ENCODE measurements at places on chromosomes 6 and 20. TPM values are rescaled to one million over a fixed set of nuclear protein-coding genes. Genes with fewer than 3 reads are reported as not detected.

Gene XPO5
- total RNA-seq = 12.7 TPM

Gene GUCA1A
- total RNA-seq = not detected

Gene RUNX2
- 1.1 TPM for total RNA-seq

Gene SLC24A3
- total RNA-seq = 0.50 TPM

Gene JAG1
- 16.6 TPM for total RNA-seq

Gene GGTLC1
- total RNA-seq = not detected

Gene SEL1L2
- not detected for total RNA-seq

Gene NKAIN2
- 0.14 TPM for total RNA-seq

Gene SCAND1
- 39.7 TPM for total RNA-seq

Gene DOK5
- total RNA-seq = 0.08 TPM

Gene TP53TG5
- not detected for total RNA-seq

Gene TAF8
- total RNA-seq = 11.3 TPM

Gene SPTLC3
- 30.4 TPM for total RNA-seq

Gene XRN2
- total RNA-seq = 40.3 TPM

Gene GPSM3
- 6.6 TPM for total RNA-seq

DNA sequence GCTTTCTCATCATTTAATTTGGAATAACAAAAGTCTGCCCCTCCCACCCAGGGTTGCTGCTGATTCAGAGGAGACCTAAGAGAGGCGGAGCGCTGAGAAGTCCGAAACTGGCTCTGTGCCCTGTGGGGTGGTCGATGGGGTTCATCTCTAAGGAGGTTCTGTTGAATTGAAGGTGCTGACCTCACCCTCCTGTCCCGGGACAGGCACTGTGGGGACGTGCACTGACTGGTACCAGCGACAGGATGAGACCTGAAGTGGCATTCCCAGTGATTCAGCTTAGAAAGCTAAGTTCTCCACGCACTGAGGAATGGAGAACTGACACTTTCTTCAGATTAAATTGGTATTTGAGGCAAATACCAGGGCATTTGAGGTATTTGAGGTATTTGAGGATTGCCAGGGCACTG lies 1.3 kb downstream of the GUCA1B start:
- H3K4me3 ChIP-seq = no peak overlapping the region
- H3K4me1 ChIP-seq = no peaks in the 10 kb centered on the region
- H3K27ac ChIP-seq = no peak overlapping the region
- no peaks in the 10 kb centered on the region for H3K36me3 ChIP-seq

GRCh38 chr6:127162836-127163235 lies 44.4 kb downstream of the RSPO3 start:
- no peaks in the 10 kb centered on the region for H3K4me1 ChIP-seq
- H3K27ac ChIP-seq = no peak overlapping the region
- H3K36me3 ChIP-seq = no peaks in the 10 kb centered on the region
- H3K27me3 ChIP-seq = no peaks in the 10 kb centered on the region
- DNase-seq = no peak

DNA sequence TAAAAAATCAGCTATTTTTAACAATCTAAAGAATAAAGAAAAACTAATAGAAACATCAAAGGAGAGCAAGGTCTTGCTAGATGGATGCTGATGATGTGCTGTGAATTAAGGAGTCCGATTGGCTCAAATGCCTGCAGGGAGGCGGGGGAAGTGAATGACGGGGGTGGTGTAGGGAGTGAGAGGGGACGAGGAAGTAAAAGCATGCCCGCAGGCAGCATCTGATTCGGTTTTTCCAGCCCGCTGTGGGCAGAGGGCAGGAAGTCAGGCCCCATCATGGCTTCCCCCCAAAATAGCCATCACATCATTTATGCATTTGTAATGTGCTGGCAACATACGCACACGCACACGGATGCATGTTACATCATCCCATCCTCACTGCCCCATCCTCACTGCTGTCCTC lies 10.3 kb downstream of the RSPO4 start:
- no peak overlapping the region for H3K4me3 ChIP-seq
- no peaks in the 10 kb centered on the region for H3K27me3 ChIP-seq
- no peaks in the 10 kb centered on the region for H3K36me3 ChIP-seq
- DNase-seq = no peak
- H3K4me1 ChIP-seq = no peaks in the 10 kb centered on the region
- H3K27ac ChIP-seq = no peak overlapping the region

DNA sequence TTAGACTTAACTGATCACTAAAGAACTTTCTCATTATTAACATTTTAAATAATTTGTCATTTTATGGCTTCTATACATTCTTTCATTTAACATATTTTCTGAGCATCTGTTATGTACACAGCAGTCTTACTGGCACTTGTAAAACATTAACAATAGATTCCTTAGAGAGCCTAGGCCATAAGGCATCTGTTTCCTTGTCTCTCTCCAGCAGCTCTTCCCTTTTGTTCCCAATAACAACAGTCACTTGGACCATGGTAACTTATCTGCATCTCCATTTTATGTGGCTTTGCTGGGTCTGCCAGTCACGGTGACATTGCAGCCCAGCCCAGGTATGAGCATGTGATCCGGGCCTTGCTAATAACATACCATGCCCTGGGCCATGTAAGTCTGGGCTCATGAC lies 11.7 kb upstream of the TASP1 start:
- H3K4me3 ChIP-seq = no peak overlapping the region
- H3K4me1 ChIP-seq = no peaks in the 10 kb centered on the region
- no peaks in the 10 kb centered on the region for H3K27me3 ChIP-seq
- H3K27ac ChIP-seq = no peak overlapping the region
- no peak for DNase-seq
- H3K36me3 ChIP-seq = no peaks in the 10 kb centered on the region

GRCh38 chr6:106674541-106675229 lies 45.3 kb downstream of the QRSL1 start:
- DNase-seq = no peak
- no peaks in the 10 kb centered on the region for H3K27me3 ChIP-seq
- no peaks in the 10 kb centered on the region for H3K4me1 ChIP-seq
- H3K27ac ChIP-seq = no peak overlapping the region
- H3K36me3 ChIP-seq = no peaks in the 10 kb centered on the region
- no peak overlapping the region for H3K4me3 ChIP-seq

DNA sequence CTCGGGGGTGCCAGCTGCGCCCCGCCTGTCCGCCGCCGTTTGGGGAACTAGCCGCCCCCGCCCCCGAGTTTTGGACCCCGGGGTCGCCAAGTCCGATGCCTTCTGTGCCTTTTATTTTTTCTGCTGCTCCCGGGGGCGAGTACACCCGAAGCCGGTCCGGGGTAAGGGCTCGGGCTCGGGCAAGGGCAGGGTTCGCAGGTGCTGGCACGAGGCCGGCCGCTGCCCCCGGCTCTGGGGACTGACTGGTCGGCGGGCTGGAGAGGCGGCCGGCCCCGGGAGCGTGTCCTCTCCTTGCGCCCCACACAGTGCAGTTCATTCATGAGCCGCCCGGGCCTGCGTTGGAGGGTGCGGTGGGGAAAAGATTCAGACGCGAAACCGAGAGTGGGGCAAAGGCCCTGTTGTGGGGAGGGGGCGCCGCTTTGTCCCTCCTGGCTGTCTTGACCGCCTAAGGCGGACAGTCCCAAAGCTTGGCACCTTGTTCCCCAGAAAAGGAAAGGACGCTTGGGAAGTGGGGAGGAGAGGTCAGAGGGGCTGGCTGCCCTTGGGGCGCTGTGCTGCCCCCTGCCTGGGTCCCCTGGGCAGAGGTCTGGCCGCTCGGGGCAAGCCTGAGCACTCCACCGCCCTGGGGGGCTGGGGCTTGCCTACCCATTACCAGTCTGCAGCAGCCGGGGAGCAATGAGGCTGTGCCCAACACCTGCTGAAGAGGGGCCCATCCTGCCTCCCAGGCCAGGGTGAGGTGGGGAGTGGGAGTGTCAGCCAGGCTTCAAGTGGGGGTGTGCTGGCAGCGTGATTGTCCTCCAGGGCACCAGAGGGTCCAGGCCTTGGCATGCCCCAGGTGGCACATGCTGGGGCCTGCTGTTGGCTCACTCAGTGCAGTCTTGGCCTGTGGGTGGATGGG lies 915 bp downstream of the TMEM63B start:
- no peaks in the 10 kb centered on the region for H3K36me3 ChIP-seq
- peaks cover 37% of the 10 kb centered on the region for H3K4me1 ChIP-seq
- no peaks in the 10 kb centered on the region for H3K27me3 ChIP-seq
- peak overlapping the region; percentile 40 for H3K27ac ChIP-seq
- DNase-seq = peak; percentile 68

DNA sequence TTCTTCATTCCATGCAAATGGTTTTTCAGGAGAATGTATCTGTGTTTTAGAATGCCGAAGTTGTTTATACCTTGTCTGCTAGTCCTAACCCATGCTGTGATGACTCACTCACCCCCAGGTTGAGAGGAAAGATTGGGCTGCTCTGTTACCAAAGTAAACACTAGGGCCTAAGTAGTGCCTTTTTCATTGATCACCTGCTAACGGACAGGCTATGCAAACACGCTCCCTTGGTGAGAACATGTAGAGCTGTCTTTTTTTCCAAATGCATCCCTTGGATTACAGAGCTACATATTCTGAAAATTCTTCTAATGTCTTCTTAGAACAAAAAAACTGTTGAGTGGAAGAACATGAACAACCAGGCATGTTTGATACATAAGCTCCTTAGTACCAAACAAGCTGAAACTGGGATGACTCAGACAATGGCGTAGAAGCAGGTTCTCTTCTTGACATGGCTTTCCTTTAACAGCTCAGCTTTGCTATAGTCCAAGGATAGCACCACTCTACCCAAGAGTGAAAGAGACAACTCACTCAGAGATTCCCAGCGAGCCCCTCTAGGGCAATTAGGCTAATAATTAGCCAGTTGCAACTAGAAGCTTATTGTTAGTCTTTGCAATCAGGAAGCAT lies 20.5 kb downstream of the PERP start:
- no peak overlapping the region for H3K4me3 ChIP-seq
- no peaks in the 10 kb centered on the region for H3K27me3 ChIP-seq
- no peaks in the 10 kb centered on the region for H3K36me3 ChIP-seq

DNA sequence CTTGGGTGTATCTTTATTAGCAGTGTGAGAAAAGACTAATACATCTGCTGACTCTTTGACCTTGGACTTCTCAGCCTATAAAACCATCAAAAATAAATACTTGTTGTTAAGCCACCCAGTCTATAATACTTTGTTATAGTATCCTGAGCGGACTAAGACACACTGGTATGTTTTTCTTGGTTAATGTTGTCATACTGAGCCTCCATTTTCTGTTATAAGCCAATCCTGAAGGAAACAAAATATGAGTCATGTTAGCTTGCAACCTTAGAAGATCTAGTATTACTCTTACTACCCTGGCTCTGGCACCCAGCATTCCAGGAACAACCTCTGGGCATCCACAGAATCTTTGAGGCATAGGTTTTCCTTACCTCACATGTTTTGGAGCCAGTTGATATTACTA lies 307.2 kb downstream of the FRK start:
- H3K4me1 ChIP-seq = no peaks in the 10 kb centered on the region
- no peaks in the 10 kb centered on the region for H3K27me3 ChIP-seq
- H3K4me3 ChIP-seq = no peak overlapping the region
- no peak overlapping the region for H3K27ac ChIP-seq
- DNase-seq = no peak

DNA sequence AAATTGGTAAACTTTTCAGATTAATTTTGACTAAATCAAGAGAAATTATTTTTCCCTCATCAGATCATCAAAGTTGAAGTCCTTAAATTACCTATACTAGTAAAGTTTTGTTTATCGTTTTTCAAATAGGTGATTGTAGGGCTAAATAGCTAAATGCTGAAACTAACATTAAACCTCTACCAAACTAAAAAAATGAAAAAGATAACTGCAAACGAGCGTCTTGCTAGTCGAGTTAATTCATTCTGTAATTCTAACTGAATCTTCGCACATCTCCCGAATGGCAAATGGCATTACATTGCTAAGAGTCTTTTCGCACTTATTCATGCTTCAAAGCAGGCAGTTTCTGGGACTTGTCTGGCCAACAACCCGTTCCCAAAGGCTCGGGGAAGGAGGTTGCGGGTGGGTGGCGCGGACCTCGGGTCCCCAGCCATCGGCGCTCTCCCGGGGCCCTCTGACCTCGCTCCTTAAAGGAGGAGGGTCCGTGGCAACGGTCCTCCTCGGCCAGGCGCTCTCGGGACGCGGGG lies 43.8 kb downstream of the POPDC3 start:
- no peak for DNase-seq
- peaks cover 6% of the 10 kb centered on the region for H3K4me1 ChIP-seq
- H3K4me3 ChIP-seq = no peak overlapping the region
- H3K27ac ChIP-seq = no peak overlapping the region

GRCh38 chr20:59042151-59042795 lies at the start of gene PRELID3B:
PRELID3B (minus strand) TSS chr20:59042786; CDS start chr20:59042730, 56 bp downstream.
- H3K4me3 ChIP-seq = peak within 1 kb of the TSS; percentile 76
- peak within 1 kb of the TSS; percentile 72 for H3K27ac ChIP-seq
- peak; percentile 47 for DNase-seq
- no peaks in the 10 kb centered on the region for H3K27me3 ChIP-seq
- H3K4me1 ChIP-seq = peaks cover 25% of the 10 kb centered on the region

DNA sequence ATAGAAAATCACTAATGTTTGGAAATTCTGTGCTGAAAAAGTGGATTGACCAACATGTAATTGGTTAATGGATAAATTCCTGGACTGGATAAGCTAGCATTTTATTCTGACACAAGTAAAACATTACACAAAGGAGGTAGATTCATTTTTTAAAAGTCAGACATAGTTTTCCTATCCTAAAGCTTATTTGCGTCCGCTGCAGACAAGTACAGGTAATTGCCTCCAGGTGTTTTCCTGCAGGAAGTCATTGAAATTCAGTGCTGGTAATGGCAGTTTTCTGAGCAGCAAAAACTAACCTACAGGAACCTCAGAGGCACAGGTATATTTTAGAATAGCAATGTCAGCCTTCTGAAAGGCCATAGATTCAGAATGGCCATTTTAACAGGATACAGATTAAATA lies 20.0 kb upstream of the HIVEP1 start:
- H3K4me1 ChIP-seq = no peaks in the 10 kb centered on the region
- H3K36me3 ChIP-seq = no peaks in the 10 kb centered on the region
- H3K27me3 ChIP-seq = no peaks in the 10 kb centered on the region

DNA sequence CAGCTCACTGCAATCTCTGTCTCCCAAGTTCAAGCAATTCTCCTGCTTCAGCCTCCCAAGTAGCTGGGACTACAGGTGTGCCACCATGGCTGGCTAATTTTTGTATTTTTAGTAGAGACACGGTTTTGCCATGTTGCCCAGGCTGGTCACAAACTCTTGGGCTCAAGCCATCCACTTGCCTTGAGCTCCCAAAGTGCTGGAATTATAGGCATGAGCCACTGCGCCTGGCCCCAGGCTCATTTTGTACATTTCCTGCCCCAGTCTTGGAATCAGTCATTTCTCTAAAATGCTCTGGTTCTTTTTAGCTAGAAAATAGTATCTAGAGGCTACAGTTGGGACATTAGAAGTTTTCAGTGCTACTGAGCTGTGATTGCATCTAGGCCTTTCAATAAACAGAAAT lies 13.5 kb downstream of the MANBAL start:
- H3K27ac ChIP-seq = no peak overlapping the region
- no peak overlapping the region for H3K4me3 ChIP-seq
- H3K27me3 ChIP-seq = no peaks in the 10 kb centered on the region
- no peak for DNase-seq
- no peaks in the 10 kb centered on the region for H3K4me1 ChIP-seq

DNA sequence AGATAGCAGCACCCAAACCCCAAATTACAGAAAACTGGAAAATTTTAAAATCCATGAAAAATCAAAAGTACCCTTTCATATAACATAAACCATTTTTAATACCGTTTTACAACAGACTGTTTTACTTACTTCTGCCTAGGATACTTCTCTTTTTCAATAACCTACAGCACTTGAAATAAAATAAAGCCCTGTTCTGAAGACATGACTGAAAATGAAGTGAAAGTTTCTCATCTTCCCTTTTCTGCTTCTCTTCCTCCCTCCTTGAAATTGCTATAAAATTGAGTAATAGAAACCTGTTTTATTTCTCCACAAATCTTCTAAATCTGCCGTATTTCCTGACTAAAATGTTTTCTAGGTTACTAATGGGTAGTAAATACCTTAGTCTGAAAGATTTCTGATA lies 20.3 kb downstream of the MMS22L start:
- no peak for DNase-seq
- no peaks in the 10 kb centered on the region for H3K27me3 ChIP-seq
- H3K4me1 ChIP-seq = no peaks in the 10 kb centered on the region
- H3K27ac ChIP-seq = no peak overlapping the region

- H3K4me3 ChIP-seq = no peak overlapping the region
- no peak for DNase-seq
Measured at GRCh38 chr6:128919412-128920180, 36.7 kb downstream of the LAMA2 start.

Data from liver (tissue), 10 donors.